Activated CD4-positive, alpha-beta T cell treated with anti-CD3 and anti-CD28 coated beads, Interleukin-2, amount 10 ng/mL, durations not matched to agents 24 days and 14 days (primary cell): ENCODE measurements at places on chromosomes 16 and 17. TPM values are rescaled to one million over a fixed set of nuclear protein-coding genes. Genes with fewer than 3 reads are reported as not detected.

The TRPV3 gene
- total RNA-seq, result 0.16 and 0.31 TPM in 2 replicates

GRCh38 chr17:9266697-9267117, 245.4 kb downstream of the NTN1 start:
- no peaks in the 10 kb centered on the region for H3K4me1 ChIP-seq
- DNase-seq, result no peak
- H3K27me3 ChIP-seq, result no peaks in the 10 kb centered on the region

- peaks cover 25% of the 10 kb centered on the region for H3K4me1 ChIP-seq
- no peak overlapping the region for H3K4me3 ChIP-seq
Measured at GRCh38 chr17:76667786-76668453, 24.4 kb upstream of the ST6GALNAC1 start.

GRCh38 chr17:33303254-33303653, 10.2 kb upstream of the ASIC2 start:
- peaks cover 12% of the 10 kb centered on the region for H3K4me1 ChIP-seq
- H3K27me3 ChIP-seq, result peaks cover 10% of the 10 kb centered on the region
- H3K27ac ChIP-seq, result no peak overlapping the region
- no peak for DNase-seq

The EIF3CL gene
- 174 and 212 TPM in 2 replicates for total RNA-seq
